ENCODE measurements at places on chromosomes 1 and 21.

DNA sequence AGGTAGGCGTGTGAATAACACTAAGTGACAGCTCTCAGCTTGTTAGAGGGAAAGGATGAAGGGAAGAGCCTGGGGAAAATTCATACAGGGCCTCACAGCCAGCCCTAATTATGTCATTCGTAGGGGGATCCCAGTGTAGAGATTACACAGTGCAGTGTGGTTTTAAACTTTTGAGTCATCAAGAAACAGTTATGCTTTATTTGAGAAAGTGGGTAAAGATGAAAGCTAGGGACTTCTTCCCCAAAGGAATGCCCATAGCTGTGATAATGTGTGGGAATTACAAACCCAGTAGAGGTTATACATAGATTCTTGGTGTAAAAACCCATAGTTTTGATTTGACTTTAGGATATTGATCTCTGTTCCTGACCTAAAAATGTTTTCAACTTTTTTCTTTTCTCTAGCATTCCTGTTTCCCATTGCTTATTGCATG lies 1.9 kb downstream of the TTF2 start:
- DNase-seq = no peak

DNA sequence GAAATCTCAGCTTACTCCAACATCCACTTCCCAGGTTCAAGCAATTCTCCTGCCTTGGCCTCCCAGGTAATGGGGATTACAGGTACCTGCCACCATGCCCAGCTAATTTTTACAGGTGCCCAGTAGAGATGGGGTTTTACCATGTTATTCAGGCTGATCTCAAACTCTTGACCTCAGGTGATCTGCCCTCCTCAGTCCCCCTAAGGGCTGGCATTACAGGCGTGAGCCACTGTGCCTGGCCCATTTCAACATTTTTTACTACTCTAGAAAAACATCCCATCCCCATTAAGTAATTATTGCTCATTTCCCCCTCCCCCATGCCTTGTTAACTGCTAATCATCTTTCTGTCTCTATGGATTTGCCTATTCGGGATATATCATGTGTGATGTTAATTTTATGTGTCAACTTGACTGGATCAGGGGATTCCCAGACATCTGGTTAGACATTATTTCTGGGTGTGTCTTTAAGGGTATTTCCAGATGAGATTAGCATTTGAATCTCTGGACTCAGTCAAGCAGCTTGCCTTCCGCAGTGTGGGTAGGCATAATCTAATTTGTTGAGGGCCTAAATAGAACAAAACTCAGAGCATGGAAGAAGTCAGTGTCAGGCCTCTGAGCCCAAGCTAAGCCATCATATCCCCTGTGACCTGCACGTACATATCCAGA lies 33.0 kb upstream of the ZBTB8B start:
- DNase-seq = no peak

DNA sequence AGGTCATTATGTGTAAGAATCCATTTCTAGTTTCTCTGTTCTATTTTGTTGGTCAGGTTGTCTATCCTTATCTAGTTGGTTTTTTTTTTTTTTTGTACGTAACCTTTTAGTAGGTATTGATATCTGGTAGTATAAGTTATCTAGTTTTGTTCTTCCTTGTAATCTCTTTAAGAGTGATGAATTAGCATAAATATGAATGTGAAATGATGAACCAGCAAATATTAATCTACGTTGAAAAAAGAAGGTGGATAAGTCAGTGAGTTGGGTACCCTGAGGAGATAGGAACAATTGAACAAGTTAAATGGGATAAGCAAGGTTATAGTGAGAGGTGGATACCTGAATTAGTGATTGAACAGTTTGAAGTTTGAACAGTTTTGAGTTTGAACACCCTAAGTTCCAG lies 33.9 kb downstream of the TTC3 start:
- no peak for DNase-seq

DNA sequence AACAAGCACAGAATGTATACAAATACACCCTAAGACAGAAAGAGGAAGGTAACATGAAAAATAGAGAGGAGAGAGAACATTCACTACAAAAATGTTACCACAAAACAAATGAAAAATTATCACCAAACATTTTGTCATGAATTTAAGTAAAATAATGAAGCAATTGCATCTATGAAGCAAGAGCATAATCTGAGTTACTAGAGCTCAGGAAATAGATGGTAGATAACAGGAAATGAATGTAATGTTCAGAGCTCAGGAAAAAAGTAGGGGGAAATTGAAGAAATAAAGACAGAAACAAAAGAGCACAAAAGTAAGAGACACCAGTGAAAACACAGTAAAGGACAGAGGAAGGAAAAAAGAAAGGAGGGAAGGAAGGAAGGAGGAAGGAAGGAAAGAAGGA lies 19.4 kb downstream of the SEC16B start:
- no peak for DNase-seq

- DNase-seq = no peak
Measured at GRCh38 chr1:218250492-218250891, 34.6 kb upstream of the RRP15 start.

DNA sequence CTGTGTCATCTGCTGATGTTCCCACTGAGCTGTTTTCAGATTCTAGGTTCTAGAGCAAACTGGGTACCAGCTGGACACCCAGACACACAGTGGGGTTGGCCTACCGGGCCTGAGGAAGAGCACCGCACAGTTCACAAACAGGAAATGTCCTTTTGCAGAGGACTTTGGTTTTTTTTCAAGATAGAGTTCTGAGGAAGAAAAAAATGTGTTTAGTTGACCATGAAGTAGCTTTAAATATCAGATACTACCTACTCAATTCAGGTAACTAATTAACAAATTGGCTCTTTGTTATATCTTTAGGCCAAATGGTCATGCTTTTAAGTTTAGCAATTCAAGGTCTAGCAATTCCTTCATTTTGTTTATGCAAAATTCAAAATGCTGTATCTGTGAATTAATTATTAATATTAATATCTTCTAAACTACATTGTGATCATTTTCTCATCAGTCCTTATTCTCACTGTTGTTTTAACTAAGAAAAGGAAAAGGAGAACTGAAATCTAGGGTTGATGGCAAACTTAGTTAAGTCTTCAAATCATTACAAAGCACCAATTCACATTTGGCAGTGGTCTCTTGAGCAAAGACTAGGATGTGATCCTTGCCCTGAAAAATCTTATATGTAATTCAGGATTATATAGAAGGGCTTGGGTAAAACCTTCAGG lies 17.2 kb upstream of the NCF2 start:
- no peak for DNase-seq

- no peak for DNase-seq
Measured at GRCh38 chr1:907611-908451, 15.9 kb upstream of the SAMD11 start.

- no peak for DNase-seq
Measured at GRCh38 chr1:116988248-116988647, 13.3 kb upstream of the CD101 start.

DNA sequence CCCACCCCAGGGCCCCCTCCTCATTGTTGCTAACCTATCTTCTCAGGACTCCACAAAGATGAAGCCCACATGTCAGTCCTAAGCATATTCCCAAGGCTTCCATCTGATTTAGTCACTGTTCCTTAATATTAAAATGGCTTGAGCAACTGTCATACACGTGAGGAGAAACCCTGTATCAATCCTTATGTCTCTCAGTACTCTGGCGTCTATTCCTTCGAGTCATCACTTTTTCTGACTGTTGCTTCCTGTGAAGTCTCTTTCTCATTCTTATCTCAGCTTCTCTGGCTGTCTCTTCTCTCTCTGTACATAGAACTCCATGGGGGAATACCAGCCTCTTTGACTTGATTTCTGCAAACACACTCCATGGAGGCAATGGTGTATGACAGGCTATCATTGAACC lies 98.4 kb downstream of the C4BPA start:
- DNase-seq = no peak

DNA sequence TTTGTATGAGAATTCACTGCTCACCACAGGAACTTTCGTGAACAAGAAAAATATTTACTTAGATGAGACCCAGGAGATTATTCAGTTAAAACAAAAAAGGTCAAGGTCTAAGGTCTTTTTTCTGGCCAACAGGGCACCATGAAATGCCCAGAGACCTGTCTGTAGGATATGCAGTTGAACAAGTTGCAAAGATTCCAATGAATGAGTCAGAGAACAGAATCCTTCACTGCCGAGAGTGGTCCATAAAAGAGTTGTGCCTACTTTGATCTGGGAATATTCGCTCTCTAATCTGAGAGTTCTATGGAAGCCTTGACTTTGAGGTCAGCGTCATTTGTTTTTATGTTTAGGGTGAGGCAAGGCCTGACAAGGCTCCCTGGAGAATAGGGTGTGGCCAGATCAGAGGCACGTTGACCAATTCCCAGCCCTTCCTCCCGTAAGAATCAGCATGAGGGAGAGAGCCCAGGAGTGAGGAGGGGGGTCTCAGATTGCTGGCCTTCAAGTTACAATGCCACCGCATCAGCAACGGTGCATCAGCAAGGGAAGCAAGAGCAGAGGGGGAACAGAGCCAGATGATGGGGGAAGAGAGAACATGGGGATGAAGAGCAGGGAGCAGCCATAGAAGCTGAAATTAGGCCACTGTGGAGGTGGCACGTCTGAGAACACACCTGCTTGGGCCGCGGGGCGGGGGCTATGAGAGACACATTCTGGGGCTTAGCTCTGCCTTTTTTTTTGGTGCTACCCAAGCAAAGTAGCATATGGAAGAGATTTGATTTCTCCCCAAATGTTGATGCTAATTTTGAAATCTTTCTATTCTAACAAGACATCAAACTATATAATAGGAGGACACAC lies 206.4 kb upstream of the RAB4A start:
- DNase-seq = no peak

DNA sequence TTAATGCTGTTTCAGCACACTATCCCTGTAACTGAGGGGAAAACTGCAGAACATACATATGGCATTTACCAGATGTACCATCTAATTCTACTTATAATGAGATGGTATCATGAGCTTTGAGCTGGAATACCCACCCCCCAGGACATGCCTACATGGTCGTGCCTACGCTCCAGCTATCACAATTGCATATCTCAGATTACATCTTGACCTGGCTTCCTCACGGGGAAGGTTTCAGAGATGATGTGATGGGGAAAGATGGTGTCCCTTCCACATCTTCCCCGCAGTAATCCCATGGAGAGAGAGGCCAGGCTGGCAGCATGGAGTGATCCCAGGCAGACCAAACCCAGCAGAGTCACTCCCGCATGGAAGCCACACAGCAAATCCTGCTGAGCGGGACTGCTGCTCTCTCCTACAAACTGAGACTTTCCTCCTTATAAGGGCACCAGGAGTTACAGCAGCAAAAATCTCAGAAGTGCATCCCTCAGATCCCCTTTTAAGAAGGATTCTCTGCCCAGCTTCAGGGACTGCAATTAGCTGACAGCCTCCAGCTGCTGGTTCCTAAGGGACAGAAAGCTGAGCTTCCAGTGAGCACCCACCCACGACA lies 67.1 kb downstream of the KCNH1 start:
- DNase-seq = no peak

- DNase-seq = no peak
Measured at GRCh38 chr1:237226177-237226944, 184.4 kb downstream of the RYR2 start.

- no peak for DNase-seq
Measured at GRCh38 chr1:202873026-202873425, 15.9 kb downstream of the RABIF start.

GRCh38 chr1:119791377-119791776 lies 19.9 kb downstream of the REG4 start:
- DNase-seq = no peak

DNA sequence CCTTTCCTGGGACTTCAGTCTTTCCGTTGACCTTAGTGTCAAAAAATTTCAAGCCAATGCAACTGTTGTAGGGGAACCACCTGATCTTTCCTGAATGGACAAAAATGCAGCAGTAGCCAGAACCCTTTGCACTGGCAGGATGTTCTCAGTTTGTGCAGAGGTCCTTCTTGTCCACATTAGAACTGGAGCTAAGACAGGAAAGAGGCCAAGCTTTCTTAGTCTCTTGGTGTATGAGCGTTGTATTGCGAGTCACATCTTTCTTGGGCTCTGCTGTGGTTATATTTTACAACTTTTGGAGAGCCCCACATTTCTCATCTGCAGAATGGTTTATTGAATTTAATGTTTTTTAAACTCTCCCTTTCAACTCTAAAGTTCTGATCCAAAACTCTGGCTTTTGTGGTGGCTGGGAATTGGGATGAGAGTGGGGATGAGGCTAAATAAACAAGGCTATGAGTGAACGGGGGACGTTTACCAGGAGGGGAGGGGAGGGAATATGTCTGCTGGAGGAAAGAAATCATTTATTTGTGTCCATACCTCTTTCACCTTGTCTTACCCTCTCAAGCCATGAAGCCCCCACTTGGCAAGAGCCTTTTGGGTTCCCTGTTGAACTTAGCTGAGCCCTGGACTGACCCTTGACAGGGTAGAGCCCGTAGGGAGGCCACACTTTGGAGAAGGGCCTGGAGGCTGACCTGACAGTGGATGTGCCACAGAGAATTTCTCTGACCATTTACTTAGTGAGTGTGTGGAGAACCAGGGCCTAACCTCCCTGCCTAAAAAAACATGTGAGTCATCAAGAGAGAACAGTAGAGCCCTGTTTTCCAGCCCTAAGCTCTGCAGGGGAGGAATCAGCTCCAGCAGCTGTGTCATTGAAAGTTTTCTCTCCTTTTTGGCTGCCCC lies 586 bp downstream of the CHI3L2 start:
- DNase-seq = no peak

DNA sequence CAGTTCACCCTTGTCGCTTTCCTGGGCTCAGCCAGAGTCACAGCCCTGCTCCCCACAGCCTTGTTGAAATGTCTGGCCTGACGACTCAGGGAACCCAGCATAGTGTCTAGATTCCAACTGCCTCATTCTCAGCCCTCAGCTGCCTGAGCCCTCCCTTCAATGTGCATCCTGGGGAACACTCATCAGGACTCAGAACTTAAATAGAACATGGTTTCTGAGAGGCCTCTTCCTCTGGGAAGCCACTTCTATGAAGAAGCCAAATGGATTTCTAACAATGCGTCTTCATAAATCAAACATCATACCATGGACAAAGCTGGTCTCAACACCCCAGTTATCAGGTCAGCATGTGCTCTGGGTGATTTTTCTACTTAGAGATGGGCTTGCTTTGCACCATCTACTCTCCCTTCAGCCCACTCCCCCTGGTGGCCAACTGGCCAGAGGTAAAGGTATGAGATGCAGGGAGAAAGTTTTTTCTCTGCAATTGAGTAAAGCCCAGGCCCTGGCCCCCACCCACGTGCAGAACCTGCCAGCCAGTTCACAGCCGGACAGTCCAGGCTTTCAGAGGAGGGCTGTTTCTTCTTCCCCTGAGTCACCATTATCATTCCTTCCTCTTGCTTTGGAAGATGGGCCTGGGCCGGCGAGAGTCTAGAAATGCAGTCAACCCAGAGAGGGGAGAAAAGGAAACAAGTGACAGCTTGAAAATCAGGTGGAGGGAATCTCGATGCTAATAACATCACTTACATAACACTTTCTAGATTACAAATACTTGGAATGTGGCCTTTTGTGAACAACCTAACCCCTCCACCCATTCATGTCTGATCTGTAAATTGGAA lies 32.1 kb downstream of the CD244 start:
- DNase-seq = no peak

DNA sequence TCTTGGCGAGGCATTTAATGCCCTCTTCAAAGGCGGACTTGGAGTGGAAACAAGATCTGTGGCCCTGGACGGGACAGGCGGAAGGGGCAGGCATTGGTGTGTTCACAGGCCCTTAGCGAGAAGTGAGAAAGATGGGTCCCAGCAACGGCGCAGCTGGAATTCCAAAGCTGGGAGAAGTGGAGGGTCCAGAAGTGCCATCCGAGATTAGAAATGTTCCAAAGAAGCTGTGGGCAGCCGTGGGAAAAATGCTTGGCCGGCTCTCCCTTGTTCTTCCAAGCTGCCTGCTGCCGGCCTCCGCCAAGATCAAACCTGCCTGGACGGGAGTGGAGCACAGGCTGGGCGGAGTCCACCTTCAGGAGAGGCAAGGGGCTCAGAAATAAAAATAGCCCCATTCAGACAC lies 69.4 kb upstream of the ACTRT2 start:
- no peak for DNase-seq

GRCh38 chr1:43302721-43303470 lies 2.1 kb downstream of the TIE1 start:
- DNase-seq = no peak
